ENCODE measurements at places on chromosomes 2 and 18.

DNA sequence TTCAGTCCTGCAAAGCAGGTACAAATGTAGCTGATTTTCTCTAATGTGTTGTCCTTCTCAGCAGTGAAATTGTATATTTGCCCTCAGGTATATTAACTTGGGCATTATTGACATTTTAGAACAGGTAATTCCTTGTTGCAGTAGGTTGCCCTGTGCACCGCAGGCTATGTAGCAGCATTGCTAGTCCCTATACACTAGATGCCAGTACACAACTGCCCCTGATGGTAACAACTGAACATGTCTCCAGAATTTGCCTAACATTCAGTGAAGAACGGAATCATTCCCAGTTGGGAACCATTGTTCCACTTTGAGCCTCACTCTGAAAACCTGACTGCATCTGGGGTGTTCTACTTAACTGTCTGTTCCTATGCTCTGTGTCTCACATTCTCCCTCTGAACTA lies 23.1 kb upstream of the TFPI start:
- peaks cover 10% of the 10 kb centered on the region for H3K4me1 ChIP-seq
- no peak for DNase-seq
- no peak overlapping the region for H3K4me3 ChIP-seq
- H3K27ac ChIP-seq = no peak overlapping the region
- H3K36me3 ChIP-seq = no peaks in the 10 kb centered on the region

DNA sequence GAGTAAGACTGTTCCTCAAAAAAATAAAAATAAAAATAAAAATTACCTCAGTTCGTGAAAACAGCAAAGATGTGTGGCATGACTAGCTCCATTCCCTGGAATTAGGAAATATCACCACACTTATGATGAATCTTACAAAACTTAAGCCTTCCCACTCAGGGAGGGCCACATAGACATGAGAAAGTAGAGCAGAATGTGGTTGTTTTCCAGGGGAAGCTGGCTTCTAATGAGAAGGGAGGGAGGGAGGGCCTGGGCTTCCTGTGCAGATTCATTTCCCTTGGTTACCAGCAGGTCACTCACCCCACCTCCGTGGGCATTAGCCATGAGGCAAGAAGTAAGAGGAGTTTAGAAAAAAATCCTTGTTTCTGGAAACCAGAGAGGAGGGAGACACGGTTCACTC lies 95.9 kb upstream of the RMDN2 start:
- H3K4me3 ChIP-seq = no peak overlapping the region
- peaks cover 17% of the 10 kb centered on the region for H3K4me1 ChIP-seq
- DNase-seq = peak; percentile 75
- no peaks in the 10 kb centered on the region for H3K36me3 ChIP-seq
- no peaks in the 10 kb centered on the region for H3K27me3 ChIP-seq

DNA sequence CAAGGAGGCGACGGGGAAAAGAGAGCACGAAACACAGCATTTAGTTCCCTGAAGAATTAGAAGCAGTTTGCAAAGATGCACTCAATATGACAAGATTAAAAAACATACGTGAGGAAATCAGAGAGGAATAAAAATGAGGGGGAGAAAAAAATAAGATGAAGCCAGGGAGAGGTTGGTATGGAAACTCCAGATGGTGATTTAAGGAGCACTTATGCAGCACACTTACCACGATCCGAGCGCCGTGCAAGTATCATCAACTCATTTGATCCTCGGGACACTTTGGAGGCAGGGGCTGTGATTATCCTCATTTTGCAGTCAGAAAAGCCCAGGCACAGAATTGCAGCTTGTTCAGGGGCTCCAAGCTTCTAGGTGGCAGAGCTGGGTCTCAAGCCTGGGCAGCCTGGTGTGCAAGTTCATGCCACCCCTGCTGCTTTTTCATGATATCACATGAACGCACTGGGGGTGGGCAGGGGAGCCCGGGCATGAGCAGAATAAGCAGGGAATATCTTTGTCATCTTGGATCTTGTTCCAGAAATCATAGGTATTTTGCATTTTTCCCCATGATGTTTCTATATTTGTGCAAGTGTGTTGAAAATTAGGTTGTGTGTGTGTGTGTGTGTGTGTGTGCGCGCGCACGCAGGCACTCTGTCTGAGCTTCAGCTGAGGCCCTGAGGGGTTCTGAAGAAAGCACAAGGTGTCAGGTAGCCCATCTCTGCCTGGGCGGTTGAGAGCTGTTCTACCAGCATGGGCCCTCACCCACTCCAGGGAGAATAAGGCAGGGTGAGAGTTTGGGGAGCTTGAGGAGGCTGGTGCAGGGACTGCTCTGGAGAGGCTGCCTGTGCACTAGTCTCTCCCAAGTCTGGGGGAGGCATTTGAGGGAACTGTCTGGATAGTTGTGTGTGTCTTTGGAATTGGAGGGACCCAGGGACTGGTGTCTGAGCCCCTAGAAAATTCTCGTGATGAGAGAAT lies 25.0 kb upstream of the PDIA6 start:
- no peak for DNase-seq
- no peaks in the 10 kb centered on the region for H3K4me1 ChIP-seq
- no peak overlapping the region for H3K4me3 ChIP-seq
- no peak overlapping the region for H3K27ac ChIP-seq
- no peaks in the 10 kb centered on the region for H3K27me3 ChIP-seq
- H3K36me3 ChIP-seq = no peaks in the 10 kb centered on the region

- no peaks in the 10 kb centered on the region for H3K36me3 ChIP-seq
- no peaks in the 10 kb centered on the region for H3K27me3 ChIP-seq
- H3K4me3 ChIP-seq = no peak overlapping the region
- DNase-seq = no peak
Observed at GRCh38 chr2:176924909-176925534, 287.6 kb upstream of the HNRNPA3 start.

DNA sequence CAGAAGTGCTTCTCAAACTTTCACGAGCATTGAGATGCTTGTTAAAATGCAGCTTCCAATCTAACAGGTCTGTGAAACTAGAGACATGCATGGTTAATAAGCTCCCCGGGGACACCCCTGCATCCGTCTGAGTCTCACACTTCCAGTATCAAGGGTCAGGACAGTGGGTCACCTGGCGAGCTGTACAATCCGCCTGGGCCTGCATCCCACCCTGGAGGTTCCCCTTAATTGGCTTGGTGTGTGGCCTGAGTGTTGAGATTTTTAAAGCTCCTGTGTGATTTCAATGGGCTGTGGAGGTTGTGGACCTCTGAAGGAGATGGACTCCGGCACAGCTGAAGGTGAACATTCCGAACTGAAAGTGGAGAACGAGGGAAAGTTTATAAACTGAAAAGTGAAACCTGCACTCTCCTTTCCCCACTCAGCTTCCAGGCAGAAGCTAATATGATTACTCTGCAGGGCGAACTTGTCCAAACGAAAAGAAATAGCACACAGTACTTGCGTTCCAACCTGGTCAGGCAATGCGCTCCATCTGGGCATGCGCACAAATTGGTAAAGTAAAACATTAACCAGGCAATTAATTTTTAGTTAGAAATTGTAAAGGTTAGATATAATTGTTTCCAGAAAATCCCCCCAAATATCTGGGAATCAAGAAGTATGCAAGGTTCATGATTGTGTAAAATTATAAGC lies 191.7 kb upstream of the ALKAL2 start:
- no peaks in the 10 kb centered on the region for H3K27me3 ChIP-seq
- no peaks in the 10 kb centered on the region for H3K36me3 ChIP-seq
- no peak for DNase-seq
- H3K27ac ChIP-seq = no peak overlapping the region
- H3K4me1 ChIP-seq = no peaks in the 10 kb centered on the region

DNA sequence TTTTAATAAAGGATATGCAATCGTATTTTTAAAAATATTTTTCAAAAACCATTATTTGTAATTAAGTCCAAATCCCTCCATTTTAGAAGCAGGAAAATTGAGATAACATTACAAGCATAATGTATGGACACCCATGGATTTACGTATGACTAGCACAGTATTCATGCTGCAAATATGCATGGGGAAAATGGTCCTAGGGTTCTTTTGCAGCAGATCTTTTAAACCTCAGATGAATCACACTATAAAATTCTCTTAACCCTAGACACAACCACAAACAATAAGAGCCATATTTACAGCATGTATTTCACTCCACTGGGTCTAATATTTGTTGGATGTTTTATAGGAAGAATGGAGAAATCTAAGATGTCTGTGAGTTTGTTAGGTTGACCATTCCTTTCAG lies 453.4 kb downstream of the TGIF1 start:
- H3K4me3 ChIP-seq = no peak overlapping the region
- no peaks in the 10 kb centered on the region for H3K4me1 ChIP-seq
- peak overlapping the region; percentile 33 for H3K27ac ChIP-seq
- peak; percentile 89 for DNase-seq
- H3K27me3 ChIP-seq = no peaks in the 10 kb centered on the region

DNA sequence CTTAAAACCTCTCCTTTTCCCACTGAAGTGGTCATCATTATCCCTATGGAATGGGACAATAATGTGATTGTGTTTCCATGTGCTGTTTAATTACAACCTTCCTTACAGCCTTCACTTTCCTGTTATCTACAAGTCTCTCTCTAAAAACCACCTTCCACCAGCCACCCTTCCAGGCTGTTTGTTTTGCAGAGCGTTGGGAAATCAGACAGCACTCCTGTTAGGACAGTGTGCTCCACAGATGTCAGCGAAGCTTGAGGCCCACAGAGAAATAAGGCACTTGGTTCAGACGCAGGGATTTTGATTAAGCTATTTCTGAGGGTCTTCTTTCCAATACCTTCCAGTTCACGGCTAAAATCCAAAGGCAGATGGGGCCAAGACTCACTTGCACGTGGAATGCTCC lies 32.3 kb upstream of the ASPRV1 start:
- H3K27ac ChIP-seq = no peak overlapping the region
- no peaks in the 10 kb centered on the region for H3K36me3 ChIP-seq
